ENCODE measurements at places on chromosomes 16 and 17. TPM values are rescaled to one million over a fixed set of nuclear protein-coding genes. Genes with fewer than 3 reads are reported as not detected.

DNA sequence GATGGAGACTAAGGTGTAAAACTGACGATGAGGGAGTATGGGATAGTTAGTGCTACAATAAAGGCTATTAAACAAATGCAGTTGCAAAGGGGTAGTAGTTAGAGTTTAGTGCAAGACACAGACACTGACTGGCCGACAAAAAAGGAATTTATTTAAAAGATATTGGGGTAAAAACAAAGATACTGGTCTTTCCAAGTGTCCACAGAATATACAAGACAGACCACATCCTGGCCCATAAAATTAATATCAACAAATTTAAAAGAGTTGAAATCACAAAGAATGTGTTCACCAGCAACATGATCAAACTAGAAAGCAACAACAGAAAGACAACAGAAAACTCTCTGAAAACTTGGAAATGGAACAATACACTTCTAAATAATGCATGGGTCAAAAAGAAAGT lies 54.7 kb downstream of the CFDP1 start:
- DNase-seq, result no peak

- no peak for DNase-seq
These were observed 83.1 kb downstream of the SDK2 start for GRCh38 chr17:73561111-73561510.

GRCh38 chr16:67236563-67237395 lies 9.8 kb downstream of the TMEM208 start:
- no peak for DNase-seq

Gene CARD14
- total RNA-seq, result 0.04 TPM

DNA sequence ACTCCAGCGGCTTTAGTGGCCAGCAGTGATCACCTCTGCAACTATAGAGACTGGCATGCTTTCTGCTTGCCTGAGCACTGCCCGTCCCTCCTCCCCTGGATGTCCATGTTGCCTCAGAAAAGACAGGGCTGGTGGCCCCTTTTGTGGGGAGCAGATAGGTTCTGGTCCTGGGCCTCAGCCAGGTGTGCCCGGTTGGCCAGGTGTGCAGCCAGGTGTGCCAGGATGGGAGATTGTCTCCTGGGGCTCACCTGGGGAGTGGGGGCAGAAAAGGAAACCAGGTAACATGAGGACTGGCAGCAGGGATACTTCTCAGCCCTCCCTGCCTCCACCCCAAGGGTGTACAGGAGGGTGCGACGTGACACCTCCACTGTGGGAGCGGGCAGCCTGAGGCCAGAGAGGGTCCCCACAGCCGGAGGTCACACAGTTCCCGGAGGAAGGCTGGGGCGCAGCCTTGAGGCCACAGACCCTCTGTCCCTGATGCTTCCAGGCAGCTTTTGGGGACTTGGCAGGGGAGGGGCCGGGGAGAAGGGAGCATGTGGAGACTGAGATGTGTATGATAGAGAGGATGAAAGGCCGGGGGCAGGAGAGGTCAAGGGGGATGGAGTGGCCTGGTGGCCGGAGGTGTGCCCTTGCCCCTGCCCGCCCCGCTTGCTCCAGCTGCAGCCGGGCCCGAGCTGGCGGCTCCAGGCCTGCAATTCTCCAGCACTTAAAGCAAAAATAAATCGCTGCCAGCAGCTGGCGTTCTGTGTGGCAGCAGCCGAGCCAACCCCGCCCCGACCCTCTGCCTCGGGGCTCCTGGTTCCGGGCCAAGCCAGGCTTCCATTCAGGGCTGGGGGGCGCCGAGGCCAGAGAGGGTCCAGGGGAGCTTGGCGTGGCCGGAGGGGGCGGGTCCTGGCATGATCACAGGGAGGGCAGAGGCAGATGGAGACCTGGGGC lies 6.7 kb downstream of the KCNJ12 start:
- DNase-seq, result no peak

- no peak for DNase-seq
These were observed 36.2 kb downstream of the LDHD start for GRCh38 chr16:75080205-75081029.

Gene CETP
- not detected for total RNA-seq

Gene GINS2
- 28.4 TPM for total RNA-seq

Gene SMTNL2
- total RNA-seq, result not detected

DNA sequence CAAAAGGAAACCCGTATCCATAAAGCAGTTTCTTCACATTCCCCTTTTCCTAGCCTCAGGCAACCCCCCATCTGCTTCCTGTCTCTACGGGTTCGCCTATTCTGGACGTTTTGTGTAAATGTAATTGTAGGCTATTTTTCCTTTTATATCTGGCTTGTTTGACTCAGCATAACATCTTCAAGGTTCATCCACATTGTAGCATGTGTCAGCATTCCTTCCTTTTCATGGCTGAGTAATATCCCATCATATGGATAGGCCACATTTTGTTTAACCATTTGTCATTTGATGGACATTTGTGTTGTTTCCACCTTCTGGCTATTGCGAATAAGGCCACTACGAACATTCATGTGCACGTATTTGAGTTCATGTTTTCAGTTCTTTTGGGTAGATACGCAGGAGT lies 54.6 kb downstream of the FOXL1 start:
- no peak for DNase-seq

Gene SLC6A2
- total RNA-seq, result not detected

Gene TEKT3
- total RNA-seq, result not detected

DNA sequence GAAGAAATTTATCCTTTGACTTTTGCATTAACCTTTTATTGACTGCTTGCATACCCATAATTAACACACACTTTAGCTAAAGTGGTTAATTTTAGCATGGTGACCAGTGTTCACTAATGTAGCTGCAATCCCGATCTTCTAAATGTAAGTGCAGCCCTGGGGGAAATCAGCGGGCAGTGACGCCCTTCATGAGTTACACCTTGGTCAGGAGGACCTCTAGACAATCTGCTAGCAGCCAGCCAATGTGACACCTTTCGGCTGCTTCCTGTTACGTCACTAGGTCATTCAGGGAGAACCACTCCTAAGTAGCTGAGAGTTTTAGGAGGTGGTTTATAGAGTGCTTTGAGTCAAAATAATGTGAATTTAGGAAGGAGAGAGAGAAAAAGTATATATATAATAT lies 180.5 kb downstream of the IRX3 start:
- DNase-seq, result no peak

DNA sequence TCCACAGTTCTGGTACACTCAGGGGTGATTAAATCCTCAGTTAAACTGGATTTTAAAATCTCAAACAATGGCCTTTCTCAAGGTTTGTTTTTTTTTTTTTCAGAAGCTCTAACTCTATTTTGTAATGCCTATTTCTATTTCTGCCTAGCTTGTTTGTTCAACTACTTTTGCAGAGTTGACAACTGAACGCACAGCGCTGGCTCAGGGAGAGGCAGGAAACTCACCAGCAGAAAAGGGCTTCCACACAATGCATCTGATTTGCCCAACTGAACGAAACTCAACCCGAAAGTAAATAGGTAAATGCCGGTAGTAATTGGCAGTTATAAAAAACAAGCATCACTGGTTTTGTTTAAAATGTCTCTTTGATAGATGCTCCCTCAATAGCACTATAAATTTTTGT lies 52.7 kb upstream of the CNEP1R1 start:
- DNase-seq, result no peak

Gene ZSCAN32
- total RNA-seq, result 13.9 TPM

DNA sequence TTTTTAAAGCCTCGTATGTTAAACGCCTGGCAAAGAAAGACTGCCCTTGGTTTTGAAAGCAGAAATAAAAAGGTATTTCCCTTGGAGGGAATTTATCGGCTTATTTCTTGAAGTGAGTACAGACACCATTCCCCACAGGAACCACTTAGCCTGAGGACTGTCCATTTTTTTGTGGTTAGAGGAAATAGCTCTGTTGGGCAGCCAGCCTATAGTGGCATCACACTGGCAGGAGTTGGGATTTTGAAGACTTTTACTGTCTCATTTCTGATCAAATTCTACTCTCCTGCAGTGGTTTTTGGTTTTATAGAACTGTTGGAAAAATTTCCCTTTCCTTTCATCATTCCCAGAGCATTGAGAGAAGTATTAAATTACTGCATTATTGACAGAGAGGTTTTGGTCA lies 34.1 kb upstream of the CDC6 start:
- DNase-seq, result no peak

Gene TBC1D3H
- not detected for total RNA-seq

DNA sequence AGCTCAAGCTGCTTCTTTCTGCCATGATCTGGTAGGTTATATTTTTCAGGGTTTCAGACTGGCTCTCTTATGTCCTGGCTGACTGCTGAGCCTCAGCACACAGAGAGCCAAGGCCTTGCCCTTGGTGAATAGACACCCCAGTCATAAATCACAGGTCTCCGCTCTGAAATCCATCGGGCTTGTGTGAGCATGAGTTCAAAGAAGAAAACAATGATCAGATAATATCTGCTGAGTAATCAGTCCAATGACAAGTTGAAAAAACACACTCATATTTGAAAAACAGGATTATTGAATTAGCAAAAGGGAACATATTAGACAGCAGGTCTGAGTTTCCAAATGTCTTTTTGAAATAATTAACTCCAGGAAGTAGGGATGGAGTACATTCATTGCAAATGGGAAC lies 51.1 kb upstream of the NDRG4 start:
- DNase-seq, result peak; percentile 80

DNA sequence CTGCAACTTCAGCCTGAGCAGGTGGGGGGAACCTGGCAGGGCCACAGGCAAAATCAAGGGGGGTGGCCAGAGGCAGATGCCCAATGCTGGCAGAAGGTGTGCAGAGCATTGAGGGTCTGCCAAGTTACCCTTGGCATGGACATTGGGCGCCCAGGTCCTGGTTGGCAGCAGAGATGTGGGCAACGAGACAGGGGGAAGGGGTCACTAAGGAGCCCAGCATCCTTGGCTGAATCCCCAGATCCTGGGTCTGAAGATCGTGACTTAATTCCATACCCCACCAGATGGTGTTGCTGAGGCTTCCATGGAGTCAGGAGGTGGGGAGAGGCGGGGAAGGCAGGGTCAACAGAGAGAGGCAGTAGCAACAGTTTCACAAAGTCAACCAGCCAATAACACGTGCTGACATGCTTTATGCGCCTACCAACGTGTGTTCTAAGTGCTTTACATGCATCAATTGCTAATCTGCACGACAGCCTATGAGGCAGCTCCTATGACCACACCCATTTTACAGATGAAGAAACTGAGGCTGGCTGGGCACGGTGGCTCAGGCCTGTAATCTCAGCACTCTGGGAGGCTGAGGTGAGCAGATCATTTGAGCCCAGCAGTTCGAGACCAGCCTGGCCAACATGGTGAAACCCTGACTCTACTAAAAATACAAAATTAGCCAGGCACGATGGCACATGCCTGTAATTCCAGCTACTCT lies 83.3 kb downstream of the GSG1L start:
- no peak for DNase-seq

GRCh38 chr16:64295466-64295865 lies 826.4 kb downstream of the CDH11 start:
- no peak for DNase-seq

GRCh38 chr16:64990101-64990500 lies 131.8 kb downstream of the CDH11 start:
- DNase-seq, result no peak

- no peak for DNase-seq
These were observed 23.0 kb downstream of the SKAP1 start for GRCh38 chr17:48406936-48407567.

Gene SRRM2
- total RNA-seq, result 160 TPM

- no peak for DNase-seq
These were observed 75.7 kb upstream of the KSR1 start for GRCh38 chr17:27380551-27380950.

DNA sequence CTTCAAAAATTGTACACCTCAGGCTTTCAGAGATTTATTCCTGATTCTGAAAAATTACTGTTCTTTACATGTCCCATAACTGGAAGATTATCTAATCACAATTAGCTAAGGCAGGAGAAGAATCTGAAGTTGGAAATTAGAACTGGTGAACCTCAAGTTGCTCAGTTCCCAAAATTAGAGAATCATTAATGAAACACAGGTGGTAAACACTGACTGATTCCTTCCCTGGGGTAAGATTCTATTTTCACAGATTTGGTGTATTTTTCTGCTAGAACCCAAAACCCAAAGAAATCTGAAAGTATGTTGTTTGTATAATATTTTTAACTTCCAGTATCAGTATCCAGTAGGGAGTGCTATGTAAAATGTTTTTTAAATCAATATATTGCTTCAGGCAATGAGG lies 25.7 kb downstream of the PHKB start:
- DNase-seq, result no peak

DNA sequence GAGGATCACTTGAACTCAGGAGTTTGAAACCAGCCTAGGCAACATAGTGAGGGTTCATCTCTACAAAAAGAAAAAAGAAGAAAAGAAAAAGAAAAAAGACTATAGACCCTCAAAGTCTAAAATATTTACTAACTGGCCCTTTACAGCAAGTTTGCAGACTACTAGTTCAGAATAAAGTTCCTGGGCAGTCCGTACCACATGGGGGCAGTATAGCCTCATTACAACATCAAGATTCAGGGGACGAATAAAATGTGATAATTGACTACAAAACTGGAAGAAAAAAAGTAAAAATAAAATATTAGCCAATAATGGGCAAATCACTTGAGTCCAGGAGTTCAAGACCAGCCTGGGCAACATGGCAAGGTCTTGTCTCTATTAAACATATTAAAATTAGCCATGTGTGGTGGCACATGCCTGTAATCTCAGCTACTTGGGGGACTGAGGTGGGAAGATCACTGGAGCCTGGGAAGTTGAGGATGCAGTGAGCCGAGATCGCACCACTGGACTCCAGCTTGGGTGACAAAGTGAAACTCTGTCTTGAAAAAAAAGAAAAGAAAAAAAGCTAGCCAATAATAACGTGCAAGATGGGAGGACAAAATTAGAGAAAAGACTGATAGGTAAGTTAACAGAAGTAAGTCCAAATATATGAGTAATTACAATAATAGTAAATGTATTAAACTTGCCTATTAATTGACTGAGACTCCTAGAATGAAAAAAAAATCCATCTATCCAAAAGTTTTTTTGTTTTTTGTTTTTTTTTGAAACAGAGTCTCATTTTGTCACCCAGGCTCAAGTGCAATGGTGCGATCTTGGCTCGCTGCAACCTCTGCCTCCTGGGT lies 129.4 kb upstream of the SEC14L1 start:
- no peak for DNase-seq

- DNase-seq, result no peak
These were observed 13.2 kb upstream of the AATK start for GRCh38 chr17:81179220-81179619.

DNA sequence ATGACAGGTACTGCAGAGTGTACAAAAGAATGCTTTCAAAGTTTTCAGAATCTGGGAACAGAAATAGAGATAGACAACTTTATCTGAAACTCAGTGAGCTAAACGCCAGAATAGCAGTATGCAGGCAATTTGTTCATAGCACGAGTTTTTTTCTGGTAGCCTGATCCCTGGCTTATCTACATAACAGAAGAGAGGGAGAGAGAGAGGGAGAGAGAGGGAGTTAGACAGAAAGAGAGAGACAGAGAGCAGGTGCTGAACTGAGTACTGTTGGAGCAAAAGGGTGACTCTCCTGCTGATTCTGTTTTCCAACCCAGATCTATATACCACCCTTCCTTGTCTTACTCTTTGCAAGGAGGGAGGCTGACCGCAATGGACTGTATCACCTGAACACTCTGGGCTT lies 388.0 kb upstream of the CA10 start:
- no peak for DNase-seq
